ENCODE measurements at places on chromosomes 4 and X.

GRCh38 chr4:108559068-108559793 lies 61.1 kb upstream of the RPL34 start:
- DNase-seq, result no peak

- peak; percentile 10 for DNase-seq
Observed at GRCh38 chr4:79917246-79917645, 155.8 kb downstream of the ANTXR2 start.

GRCh38 chr4:145842224-145842887 lies 96.3 kb downstream of the ZNF827 start:
- no peak for DNase-seq

DNA sequence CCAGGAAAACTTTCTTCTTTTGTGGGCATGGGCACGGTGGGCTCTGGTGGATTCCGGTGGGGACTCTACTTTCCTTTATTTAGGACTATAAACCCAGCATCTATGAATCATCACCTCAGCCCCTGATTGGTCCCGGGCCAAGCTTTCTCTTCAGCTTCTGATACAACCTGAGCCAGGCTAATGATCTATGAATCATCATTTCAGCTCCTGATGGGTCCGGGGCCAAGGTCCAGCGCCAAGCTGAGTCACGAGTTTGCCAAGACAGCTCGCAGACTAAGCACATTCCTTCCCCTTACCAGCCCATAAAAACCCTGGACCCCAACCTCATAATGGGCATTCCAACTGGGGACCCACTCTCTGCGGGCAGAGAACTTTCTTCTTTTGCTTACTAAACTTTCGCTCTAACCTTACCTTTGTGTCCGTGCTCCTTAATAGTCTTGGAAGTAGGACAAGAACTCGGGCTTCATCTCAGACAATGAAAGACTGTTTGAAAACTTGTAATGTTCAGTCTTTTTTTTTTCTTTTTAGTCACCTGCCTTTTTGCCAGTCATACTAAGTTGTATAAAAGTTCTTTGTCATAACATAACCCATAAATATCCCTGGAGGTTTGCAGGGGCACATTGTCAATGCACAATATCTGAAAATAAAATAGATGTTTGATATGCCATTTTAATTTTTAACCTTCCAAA lies 904.9 kb upstream of the EPHA5 start:
- DNase-seq, result no peak

- no peak for DNase-seq
Observed at GRCh38 chrX:136528645-136529315, 3.2 kb upstream of the VGLL1 start.

GRCh38 chr4:52659001-52659721 lies at the start of gene USP46:
Gene USP46, minus strand, starts transcription at chr4:52659301. Its CDS starts 151 bp downstream, at chr4:52659150.
- DNase-seq, result peak; percentile 27

GRCh38 chr4:8171266-8171665 lies 12.7 kb upstream of the ABLIM2 start:
- no peak for DNase-seq

DNA sequence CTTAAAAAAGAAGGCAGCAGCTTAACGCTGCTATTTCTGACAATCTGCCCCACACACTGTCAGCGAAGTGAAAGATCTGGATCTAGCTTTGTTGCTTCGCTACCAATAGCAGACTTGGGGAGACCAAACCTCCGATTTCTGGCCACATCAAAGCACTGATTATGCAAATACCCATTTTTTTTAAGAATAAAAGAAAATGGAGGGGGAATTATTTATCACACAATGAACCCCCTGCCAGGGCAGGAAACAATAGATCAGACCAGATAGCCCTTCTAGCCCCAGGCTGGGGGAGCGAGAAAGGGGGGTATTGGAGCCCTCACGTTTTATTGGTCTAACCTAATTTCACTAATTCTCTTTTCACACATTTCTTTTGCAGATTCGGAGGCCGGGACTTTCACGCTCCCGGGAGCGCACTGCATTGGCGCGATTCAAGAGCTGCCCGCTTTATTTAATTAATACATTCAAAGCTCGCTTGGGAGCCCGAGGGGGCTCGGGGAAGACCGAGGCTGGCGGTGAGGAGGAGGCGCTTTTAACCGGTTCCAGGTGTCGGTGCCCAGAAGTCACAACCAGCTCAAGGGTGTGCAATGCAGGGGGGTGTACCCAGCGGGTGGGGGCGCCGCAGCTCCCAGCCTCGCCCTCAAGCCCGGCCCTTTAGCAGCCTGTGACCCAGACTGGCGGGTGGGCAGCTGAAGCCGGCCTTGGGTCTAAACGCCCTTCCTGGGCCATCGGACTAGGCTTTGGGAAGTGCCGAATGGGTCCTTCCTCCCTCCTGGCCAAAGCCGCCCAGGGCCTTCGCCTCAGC lies 5.5 kb downstream of the NEUROG2 start:
- DNase-seq, result no peak

DNA sequence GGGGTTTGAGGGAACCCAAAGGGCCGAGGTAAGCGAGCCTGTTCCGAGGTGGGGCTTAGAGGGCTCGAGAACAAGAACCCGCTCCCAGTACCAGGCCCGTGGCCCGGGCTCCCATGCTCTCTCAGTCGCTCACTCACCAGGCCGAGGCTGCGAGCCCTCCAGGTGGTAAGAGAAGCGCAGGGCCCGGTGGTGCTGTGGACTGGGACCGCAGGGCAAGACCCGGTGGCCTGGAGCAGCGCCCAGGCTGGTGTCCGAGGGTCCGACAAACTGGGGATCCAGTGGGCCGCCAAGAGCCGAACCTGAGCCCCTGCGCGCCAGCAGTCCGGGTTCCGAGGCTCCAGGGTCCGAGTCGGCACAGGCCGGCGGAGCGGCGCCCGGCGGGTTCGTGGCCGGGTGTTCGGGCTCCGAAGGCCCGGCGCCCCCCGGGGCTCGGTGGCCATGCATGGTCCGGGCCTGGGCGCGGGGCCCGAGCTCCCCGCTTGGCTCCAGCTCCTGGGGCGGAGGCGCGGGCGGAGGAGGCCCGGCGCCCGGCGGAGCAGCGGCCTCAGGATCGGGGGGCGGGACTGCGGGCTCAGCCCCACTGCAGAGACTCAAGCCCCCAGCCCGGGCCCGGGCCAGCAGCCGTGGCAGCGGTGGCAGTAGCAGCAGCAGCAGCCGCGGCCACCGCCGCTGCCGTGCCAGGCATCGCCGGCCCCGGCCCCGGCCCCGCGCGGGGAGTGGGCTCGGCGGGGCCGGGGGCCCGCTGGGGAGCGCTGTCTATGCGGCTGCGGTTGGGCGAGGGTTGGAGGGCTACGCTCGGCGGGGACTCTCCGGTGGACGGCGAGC lies 833 bp downstream of the FGD1 start:
- DNase-seq, result no peak

- no peak for DNase-seq
Observed at GRCh38 chr4:38866973-38867477, 581 bp upstream of the FAM114A1 start.

GRCh38 chr4:69025191-69025998 lies 70.9 kb upstream of the UGT2B7 start:
- DNase-seq, result peak; percentile 21

- no peak for DNase-seq
Observed at GRCh38 chrX:103910430-103910829, 52.0 kb upstream of the TMSB15B start.

DNA sequence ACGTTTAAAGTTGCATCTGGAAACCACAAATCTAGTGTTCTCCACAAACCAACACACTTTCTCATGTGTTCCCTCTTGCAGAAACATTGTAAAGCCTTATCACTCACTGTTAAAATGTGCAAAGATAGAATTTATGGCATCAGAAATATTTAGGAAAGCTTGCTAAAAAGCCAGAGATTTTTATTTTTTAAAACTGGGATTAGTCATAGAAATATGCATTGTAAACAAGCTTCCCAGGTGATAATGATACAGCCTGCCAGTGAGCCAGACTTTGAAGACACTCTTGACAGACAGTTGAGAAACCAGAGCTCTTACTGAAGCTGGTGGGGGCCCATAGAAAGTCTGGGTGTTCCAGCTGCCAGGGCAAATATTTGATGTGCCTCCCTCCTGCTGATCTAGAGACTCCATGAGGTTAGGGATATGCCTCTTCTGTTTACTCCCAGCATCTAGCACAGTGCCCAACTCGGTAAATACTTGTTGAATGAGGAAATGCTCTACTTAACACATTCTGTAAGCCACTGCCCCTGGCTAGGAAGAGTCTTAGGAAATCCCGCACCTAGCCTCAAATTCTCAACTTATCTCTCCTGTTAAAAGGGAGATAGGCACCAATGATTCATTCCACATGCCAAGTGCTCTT lies 179.0 kb upstream of the RASGEF1B start:
- DNase-seq, result peak; percentile 34

GRCh38 chrX:100643212-100643611 lies 787 bp upstream of the SRPX2 start:
- no peak for DNase-seq

GRCh38 chrX:39894683-39895082 lies 203.1 kb downstream of the BCOR start:
- no peak for DNase-seq

DNA sequence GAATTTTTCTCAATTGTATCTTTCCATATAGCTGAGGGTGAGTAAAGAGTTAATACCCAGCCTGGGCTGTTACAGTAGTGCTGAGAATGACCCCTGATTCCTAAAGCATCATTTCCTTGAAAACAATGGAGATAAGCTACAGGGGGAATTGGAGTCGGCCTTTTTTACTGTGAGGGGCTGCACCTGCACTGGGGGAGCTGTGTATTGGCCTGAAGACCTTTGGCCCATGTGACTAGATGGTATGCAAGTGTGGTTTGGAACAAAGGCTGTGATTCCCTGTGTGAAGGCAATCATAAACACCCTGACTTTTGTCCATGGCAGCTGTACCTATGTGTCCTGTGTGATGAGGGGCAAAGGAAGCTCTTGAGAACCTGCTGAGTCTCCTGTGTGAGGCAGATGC lies 124.0 kb upstream of the HPGD start:
- DNase-seq, result no peak

DNA sequence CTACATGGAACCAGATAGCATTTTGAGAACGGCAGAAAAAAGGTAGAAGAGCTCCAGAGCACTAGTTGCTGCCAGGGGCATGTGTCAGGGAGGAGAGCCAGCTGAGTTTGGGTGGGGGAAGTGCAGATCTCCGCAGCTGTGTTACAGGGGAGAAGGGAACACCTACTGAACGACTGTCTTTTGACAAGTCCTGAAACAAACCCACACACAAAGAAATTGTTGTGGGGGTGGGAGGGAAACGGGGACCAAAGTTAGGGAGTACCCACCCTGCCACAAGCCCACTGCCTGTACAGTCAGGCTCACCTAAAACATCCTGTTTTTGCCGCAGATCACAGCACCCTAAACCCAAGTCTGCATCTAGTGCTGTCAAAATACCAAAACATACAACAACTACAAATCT lies 55.5 kb downstream of the LEF1 start:
- no peak for DNase-seq

- no peak for DNase-seq
Observed at GRCh38 chr4:148108766-148109165, 333.4 kb downstream of the NR3C2 start.

DNA sequence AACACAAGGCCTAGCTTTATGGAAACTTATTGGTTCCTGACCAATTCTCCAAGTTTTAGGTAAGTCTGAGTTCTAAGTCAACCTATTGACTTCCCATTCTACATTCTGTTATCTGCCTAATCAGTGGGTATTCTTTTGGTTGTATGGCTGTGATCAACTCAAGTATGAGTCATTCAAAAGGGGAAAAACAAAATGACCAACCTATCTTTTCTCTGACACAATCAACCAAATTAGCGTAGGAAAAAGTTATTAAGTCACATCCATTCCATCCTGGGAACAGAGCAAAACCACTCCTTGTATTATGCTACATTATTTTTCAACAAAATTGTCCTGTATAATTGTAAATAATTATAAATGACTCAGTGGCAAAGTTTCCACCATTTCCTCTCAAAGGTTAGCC lies 136.2 kb downstream of the SHROOM4 start:
- DNase-seq, result no peak

GRCh38 chr4:111921714-111922113 lies 223.5 kb upstream of the FAM241A start:
- DNase-seq, result no peak

DNA sequence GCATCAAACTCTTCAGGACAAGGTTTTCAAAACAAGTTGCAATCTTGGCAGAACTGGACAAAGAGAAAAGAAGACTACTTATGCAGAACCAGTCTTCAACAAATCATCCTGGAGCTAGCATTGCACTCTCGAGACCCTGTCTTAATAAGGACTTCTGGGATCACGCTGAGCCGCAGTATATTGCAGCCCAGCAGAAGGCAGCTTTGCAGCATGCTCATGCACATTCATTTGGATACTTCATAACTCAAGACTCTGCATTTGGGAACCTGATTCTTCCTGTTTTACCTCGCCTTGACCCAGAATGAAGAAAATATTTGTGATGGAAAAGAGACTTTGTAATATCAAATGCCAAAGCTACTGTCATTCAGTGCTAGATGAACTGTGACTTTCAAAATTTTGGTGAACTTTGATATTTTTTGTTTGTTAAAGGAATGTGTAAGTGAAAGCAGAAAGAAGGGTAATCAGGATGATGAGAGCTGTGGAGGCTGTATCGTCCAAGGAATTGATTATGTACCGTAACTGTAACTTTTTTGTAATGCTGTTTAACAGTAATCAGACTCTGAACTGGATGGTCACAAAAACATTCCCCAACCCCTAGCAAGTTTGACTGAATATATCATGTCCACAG lies 27.2 kb downstream of the HSPA4L start:
- DNase-seq, result no peak

DNA sequence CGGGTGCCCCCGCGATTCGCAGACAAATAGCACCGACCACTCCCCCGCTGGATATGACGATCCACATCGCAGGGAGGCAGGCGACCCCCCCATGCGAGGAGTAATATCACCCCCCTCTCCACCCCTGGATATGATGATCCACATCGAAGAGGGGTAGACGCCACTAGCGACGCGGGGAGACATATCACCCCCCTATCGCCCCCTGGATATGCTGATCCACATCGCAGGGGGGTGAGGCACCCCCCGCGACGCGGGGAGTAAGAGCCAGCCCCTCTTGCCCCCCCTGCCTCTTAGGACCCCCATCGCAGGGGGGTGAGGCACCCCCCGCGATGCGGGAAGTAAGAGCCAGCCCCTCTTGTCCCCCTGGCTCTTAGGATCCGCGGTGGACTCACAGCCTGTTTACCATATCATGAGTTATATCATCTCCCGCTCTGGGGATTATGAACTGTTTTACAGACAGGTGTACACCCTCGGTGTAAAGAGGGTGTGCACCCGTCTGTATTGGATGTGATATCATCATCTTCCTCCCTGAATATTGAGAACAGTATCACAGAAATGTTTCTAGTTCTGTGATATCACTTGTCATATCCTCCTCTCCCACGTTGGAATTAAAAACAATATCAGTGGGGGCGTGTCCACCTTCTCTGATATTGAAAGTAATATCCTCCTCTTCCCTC lies 22.7 kb upstream of the DRD5 start:
- no peak for DNase-seq

GRCh38 chr4:102717448-102718092 lies 43.2 kb downstream of the MANBA start:
- peak; percentile 71 for DNase-seq

- no peak for DNase-seq
Observed at GRCh38 chr4:156800463-156800862, 171.1 kb downstream of the PDGFC start.

DNA sequence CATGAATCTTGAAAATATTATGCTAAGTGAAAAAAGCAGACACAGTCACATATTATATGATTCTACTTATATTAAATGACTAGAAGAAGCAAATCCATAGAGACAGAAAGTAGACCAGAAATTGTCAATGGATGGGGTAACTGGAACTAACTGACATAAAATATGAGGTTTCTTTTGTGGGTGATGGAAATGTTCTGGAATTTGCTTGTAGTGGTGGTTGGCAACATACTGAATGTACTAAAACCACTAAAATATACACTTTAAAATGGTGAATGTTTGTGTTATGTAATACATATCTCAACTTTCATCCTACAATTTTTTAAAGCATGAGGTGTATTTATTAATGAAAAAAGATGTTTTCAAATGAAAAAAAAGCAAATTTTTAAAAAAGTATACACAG lies 14.7 kb downstream of the CNOT6L start:
- no peak for DNase-seq
